Mesendoderm (in vitro differentiated cells): ENCODE measurements at places on chromosomes 3 and 15.

DNA sequence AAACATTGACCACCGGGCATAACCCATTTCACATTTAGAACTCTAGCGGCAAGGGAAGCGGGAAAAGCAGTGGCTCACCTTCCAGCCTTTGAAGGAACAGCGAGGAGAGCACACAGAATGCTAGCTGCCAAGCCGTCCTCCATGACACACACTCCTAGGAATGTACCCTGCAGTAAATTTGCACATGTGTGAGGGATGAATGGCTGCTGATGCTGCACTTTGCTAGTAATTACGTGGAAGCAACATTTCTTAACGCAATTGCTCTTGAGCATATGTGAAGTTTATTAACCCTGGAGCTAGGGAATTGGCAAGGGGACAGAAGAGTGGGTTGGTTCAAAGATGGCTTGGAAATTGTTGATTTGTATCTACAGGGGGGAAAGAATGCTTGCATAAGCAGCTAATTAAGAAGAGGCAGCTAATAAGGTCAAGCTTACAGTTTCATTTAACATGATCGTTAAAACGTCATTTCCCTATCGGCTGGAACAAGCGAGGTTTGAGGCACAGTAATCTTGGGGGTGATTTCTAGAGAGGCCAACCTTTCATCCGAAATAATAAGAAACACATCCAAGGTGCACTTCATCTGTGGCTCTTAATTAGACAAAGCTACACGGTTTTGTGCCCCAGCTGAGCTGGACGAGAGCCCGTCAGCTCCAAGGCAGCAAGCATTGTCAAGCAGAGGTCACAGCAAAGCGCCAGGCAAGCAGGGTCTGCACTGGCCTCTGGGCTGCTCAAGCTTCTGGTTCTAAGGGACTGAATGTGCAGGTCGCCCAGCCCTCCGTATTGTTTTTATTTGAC is 123.4 kb downstream of the CHSY1 start:
- DNase-seq, result peak; percentile 70

GRCh38 chr3:140748903-140749302 is 71.0 kb downstream of the TRIM42 start:
- no peak for DNase-seq

- no peak for DNase-seq
Measured at GRCh38 chr15:47718497-47719437, 1.5 kb downstream of the SEMA6D start.

GRCh38 chr3:25273582-25274171 is 154.4 kb upstream of the RARB start:
- DNase-seq, result no peak

GRCh38 chr3:33722191-33722590 is 4.1 kb upstream of the CLASP2 start:
- DNase-seq, result no peak

DNA sequence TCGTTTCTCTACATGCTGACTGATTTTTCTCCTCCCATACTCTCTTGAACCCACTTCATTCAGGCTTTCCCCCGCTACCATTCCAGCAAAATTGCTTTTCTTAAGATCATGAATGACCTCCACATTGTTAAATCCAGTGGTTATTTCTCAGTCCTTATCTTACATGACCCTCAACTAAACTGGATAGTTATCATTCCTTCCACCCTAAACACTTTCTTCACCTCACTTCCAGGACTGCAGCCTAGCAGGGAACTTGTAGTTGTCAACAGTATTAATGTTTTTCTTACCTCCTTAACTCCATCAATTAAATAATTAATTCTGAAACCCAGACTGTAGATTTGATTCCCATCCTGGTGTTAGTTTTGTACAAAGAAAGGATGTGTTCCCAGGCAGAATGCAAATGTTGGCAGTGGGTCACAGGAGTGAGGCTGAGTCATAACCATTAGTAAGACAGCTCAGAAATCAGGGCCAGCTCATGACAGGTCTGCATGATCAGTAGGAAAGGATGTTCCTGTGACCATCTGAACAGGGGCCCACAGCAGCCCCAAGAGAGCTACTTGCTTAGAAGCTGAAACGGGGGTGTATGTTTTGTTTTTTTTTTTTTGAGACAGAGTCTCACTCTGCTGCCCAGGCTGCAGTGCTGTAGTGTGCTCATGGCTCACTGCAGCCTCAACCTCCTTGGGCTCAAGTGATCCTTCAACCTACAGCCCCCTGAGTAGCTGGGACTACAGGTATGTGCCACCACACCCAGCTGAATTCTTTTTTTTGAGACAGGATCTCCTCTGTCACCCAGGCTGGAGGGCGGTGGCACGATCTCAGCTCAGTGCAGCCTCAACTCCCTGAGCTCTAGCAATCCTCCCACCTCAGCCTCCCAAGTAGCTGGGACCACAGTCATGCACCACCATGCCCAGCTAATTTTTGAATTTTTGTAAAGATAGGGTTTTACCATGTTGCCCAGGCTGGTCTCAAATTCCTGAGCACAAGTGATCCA is 9.1 kb downstream of the BCL2L10 start:
- DNase-seq, result peak; percentile 70

DNA sequence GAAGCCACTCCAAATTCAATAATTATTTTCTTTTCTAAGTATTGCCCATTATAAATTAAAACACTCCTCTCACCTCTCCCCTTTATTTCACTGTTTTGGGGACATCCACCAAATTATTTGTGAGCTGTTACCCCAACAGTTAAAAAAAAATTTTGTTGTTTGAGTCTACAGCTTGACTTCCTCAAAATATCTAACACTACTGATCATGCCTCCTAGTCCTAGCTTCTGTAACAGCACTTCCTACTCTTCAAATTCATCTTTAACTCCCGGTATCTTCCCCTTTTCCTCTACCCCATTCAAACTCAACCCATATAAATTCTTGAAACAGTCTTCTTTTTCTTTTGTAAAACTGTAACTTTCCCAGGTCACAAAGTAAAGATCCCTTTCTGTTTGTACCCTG is 15.9 kb downstream of the PARL start:
- no peak for DNase-seq
